ENCODE measurements at places on chromosomes 12 and 14.

- no peak for DNase-seq
These were observed 235.2 kb downstream of the BCL11B start for GRCh38 chr14:99036611-99037293.

DNA sequence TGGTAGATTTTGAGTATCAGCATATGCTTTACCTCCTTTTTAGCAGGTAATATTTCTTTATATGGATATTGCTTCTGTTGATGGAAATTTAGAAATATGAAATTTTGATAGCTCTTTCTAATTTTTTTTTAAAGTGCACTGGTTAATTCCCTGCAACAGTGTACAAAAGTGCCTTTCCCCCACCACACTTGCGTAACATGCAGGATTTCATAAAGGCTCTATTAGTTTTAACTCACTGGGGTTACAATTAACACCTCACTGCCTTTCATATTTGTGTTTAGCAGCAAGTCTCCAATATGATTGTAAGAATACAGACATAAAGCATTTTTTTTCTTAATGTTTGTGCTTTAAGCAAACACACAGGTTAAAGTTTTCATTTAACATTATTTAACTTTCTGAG is 25.6 kb downstream of the MNAT1 start:
- DNase-seq, result no peak

DNA sequence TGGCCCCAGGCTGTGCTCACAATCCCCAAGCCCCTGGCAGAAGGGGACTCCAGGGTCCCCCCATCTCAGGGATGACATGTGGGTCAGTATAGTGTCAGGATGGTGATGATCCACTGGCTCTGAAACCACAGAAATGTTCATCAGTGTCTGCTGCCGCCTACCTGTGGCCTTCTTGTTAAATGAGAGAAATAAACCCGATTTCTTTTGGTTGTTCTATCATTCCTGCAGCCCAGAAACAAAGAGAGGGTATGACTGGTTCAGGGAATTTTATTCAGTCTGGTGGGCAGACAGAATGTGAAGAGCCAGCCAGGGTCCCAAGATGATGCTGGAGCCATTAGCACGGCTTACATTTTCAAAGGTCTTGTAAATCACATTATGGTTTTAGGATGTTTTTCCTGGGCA is 86.6 kb downstream of the CRADD start:
- no peak for DNase-seq

DNA sequence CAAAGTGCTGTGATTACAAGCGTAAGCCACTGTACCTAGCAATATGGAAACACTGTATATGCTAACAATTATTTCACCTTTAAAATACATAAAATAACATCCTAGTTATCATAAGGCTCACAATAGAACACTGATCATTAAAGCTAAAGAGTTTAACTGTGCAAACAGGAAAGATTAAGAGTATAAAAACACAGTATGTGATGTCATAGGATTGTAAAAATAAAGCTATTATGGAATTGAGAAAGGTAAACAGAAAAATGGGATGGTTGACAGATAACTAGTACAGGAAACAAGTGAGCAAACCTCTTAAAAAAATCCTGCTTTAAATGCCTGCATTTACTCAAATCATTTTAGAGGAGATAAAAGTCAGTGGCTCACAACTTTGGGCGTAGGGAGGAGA is 10.8 kb upstream of the IPO8 start:
- no peak for DNase-seq

- DNase-seq, result no peak
These were observed 15.2 kb upstream of the RNASE12 start for GRCh38 chr14:20606190-20606901.

GRCh38 chr12:49230805-49231194 is 34.1 kb upstream of the TUBA1C start:
- DNase-seq, result no peak

GRCh38 chr12:33795536-33795935 is 226.8 kb upstream of the ALG10 start:
- DNase-seq, result no peak

DNA sequence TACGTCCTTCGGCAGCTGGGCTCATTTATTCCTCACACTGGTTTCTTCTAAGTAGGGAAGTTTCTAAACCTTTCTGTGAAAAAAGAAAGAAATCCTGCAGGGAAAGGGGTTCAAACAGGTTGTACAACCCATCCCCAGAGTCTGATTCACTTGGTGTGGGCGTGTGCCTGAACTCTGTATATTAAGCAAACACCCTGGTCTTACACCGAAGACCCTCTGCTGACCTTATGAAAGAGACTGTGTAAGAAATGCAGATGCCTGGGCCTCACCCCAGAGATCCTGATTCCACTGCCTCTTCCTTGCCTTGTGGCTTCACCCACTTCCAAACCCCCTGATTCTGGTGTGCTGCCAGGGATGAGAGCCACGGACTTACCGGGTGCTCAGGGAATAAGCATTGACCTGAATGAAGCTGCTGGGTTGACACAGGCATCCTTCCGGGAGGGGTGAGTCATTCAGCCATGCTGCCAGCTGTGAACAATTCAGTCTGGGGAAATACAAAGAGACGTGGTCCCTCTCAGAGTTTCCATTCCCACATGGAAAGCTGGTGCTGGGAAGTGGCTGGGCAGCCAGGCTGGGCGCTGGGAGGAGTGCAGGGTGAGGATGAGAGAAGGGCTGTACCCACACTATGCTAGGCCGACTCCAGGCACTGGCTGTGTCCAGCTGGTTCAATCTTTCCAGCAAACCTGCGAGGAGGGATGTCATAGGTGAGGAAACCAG is 26.5 kb upstream of the ACTN1 start:
- DNase-seq, result no peak

GRCh38 chr12:104280717-104281458 is 22.7 kb upstream of the EID3 start:
- no peak for DNase-seq

- DNase-seq, result no peak
These were observed 26.1 kb upstream of the FOXN3 start for GRCh38 chr14:89443042-89443629.

GRCh38 chr12:56040151-56040550 is 1.6 kb upstream of the RPS26 start:
- no peak for DNase-seq

GRCh38 chr12:101941306-101942249 is 64.2 kb downstream of the DRAM1 start:
- no peak for DNase-seq

DNA sequence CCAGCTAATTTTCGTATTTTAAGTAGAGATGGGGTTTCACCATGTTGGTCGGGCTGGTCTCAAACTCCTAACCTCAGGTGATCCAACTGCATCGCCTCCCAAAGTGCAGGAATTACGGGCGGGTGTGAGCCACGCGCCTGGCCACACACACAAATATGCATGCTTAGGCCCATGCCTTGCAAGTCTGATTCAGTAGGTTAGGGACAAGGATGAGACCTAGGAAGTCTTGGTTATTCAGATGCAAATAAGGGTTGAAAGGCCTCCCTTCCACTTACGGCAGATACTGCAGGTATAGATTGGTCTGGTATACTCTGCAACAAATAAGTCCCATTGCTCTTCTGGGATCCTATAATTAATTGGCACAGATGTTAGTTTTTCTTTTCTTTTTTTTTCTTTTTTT is 32.9 kb downstream of the TXNRD1 start:
- no peak for DNase-seq

GRCh38 chr12:92676710-92677109 is 26.1 kb upstream of the PLEKHG7 start:
- DNase-seq, result no peak

- DNase-seq, result no peak
These were observed 60.4 kb downstream of the FOS start for GRCh38 chr14:75339059-75339458.

- no peak for DNase-seq
These were observed 54.7 kb upstream of the AMN1 start for GRCh38 chr12:31783556-31783955.

- DNase-seq, result no peak
These were observed 839 bp downstream of the FICD start for GRCh38 chr12:108515916-108516315.

GRCh38 chr12:7716381-7716780 is 5.1 kb downstream of the DPPA3 start:
- DNase-seq, result no peak

DNA sequence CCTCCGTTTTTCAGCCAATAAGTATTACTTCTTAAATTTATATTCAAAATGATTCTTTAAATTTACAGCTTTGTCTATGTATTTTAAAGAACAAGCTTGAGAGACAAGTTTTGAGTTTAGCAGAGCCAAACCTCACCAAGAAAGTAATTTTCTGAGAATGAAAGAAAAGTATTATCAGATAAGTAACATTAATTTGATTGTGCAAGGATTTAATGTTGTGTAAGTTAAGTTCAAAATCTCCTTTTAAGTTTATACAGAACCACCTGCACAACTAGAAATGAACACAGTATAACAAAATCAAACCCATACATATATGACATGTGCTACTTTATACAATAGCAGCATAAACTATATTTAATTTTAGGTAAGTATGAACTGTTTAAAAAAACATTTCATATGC is 63.5 kb downstream of the SYT10 start:
- no peak for DNase-seq

DNA sequence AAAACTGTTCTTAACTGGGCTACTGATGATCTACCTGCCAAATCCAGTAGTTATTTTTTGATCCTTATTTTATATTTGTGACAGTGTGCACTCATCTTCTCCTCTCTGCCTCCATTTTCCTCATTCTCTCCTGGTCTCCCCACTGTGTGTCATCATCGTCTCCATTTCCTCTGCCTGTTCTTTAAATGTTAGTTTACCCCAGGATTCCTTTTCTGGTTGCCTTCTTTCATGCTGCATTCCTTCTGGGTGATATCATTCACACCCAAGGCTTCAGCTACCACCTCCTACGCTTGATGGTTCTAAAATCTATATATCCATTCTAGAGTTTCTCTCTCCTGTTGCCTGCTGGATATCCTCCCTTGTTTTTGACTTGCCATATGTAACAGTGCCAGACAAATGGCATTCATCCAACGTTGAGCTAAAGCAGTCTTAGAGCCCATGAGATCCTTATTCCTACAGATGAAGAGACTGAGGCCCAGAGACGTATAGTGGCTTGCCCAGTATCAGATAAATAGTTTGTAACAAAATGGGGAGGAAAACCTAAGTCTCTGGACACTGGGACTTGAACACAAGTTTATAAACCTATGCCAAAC is 109.5 kb downstream of the DIP2B start:
- no peak for DNase-seq

GRCh38 chr12:106317406-106318082 is 15.0 kb downstream of the TCP11L2 start:
- DNase-seq, result no peak

DNA sequence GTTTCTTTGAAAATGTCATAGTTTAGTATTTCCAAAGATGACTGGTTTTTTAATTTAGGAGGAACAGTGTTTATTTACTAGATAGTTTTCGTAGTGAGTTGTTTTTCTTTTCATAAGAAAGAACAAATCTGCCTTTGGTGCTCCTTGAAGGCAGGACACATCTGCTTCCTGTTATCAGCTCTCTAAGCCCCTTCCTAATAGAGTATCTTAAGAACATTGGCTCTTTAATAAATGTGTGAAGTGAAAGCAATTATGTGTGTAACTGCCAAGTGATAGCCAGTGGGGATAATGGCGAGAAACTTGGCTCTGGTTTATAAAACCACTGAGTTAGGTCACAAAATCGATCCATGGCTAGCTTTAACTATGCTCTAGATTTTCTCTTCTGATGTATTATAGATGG is 23.5 kb upstream of the PPFIBP1 start:
- no peak for DNase-seq

DNA sequence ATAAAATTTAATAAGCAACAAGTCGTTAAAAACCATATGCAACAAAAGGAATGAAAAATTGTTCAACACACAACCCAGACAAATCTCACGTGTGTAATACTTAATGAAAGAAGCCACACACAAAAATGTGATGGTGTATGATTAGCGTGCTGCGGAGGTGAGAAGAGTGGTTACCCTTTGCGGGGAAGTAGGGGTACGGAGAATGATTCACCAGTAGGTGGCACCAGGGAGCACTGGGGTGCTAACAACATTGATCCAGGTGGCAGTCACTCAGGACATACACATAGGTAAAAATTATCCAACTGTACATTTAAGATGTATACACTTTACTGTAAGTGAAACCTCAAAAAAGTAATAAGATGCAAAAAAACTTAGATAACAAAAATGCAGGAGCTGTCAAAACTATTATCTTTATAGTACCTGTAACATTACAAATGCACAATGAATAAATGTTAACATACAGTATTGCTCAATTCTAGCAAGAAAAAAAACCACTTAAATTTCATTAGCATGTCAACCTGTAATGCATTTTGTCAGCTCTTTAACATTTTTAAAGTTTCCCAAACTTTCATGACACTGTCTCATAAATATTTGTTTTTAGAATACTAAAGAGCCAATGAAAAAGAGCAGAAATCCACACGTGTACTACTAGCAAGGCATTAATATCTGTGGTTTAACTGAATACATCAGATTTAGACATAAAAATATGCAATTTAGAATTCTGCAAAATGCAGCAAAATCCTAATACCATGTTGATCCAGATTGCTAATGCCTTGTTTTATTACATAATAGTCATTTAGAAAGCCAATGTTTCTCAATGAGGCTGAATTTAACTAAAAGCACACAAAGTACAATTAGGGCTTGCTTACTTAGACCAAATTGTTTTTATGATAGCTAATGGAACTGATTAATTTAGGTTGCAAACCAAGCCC is 46.7 kb downstream of the TMCC3 start:
- peak; percentile 38 for DNase-seq

DNA sequence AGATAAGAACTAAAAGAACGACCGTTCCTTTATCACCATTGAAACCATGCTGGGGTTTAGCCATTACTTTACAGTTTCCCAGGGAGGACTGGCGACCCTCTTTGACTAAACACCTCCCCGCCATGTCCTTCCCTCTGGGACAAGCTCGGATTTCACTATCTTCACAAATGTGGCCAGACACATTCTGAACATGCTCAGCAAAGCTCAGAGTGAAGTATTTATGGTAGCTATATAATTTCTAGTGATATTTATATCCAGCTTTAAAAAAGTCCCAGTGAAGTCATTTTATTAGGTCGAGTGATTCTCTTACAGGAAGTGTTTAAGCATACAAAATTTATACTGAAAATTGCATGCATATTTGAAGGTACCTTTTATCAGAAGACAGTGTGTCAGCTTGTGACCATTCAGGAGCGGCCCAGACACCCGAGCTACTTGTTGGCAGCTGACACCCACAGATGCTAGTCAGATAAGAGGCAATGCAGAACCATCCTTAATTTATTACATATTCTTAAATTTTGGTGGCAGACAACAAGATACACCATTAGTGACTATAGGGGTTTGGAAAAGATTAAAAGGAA is 36.8 kb downstream of the NIN start:
- DNase-seq, result no peak

DNA sequence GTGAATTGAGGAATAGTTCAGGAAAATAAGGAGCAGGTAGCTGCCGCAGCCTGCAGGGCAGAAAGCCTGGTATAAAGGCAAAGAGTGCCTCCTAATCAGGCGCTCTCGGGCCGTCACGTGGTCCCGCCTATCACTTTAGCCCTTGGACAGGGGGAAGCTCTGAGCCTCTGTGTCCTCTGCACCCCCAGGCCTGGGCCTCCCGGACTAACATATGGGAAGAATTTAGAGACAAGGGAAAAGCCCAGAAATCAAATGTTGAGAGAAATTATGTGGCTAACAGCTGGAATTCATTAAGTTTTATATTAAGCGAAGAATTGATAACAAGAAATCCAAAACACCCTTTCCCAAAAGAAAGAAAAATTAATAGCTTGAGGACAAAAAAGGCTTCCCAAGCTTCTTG is 417.7 kb downstream of the ATP23 start:
- no peak for DNase-seq

- no peak for DNase-seq
These were observed 366.4 kb downstream of the ETNK1 start for GRCh38 chr12:22991250-22991844.
